ENCODE measurements at places on chromosomes 3 and 15.

GRCh38 chr3:177652556-177653291, 455.4 kb upstream of the TBL1XR1 start:
- DNase-seq = no peak

- DNase-seq = no peak
Observed at GRCh38 chr3:178435575-178435974, 100.7 kb upstream of the KCNMB2 start.

- DNase-seq = no peak
Observed at GRCh38 chr3:127867986-127868385, 45.7 kb upstream of the MGLL start.

DNA sequence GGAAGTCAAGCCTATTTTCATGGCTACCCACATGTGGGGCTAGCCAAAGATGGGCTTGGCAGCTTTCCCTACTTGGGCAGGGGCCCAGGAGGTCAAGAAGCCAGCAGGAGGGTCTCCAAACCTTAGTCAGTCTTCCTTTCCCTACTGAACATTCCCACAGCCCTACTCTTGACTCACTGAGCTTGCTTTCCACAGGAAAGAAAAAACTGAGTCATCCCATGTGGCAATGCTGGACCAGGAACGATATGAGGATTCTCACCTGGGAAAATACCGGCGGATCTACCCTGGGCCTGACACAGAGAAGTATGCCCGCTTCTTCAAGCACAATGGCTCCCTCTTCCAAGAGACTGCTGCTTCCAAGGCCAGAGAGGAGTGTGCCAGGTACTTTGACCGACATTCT, 3.7 kb upstream of the NGRN start:
- DNase-seq = no peak

DNA sequence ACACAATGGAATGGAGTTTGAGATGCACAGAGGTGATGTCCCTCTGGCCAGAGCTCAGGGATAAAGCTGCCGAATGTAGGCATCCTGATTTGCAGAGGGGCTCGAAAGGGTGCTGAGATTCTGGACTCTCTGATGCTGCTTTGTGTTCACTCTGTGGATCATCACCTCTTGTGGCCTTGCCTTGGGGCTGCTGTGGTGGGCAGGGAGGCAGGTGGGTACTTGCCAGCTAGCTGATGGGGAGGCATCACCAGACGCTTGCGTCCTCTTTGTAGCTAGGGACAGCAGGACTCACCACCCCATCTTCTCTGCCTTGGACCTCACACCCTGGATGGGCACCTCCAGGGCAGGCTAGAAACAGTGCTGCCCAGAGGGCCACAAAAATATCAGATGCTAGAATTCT, 14.6 kb upstream of the RASGRF1 start:
- DNase-seq = no peak

GRCh38 chr15:84955089-84955848, 26.4 kb upstream of the PDE8A start:
- DNase-seq = peak; percentile 61

GRCh38 chr3:43004282-43004681, 25.2 kb downstream of the GASK1A start:
- no peak for DNase-seq

Data from B cell (primary cell).